ENCODE measurements at places on chromosomes 4 and X.
A peak's percentile ranks its signal among the peaks of the same experiment; 100 is the strongest.

GRCh38 chr4:154741922-154742850 lies 1.6 kb upstream of the LRAT start:
- peak; percentile 69 for DNase-seq

DNA sequence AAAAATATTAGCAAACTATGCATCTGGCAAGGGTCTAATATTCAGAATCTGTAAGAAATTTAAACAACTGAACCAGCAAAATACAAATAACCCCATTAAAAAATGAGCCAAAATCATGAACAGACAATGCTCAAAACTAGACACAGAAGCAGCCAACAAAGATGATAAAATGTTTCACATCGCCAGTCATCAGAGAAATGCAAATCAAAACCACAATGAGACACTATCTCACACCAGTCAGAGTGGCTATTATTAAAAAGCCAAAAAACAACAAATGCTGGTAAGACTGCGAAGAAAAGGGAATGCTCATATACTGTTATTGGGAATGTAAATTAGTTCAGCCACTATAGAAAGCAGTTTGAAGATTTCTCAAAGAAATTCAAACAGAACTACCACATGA lies 201.3 kb upstream of the CPEB2 start:
- no peak for DNase-seq

GRCh38 chr4:71222661-71223060 lies 116.2 kb upstream of the SLC4A4 start:
- no peak for DNase-seq

GRCh38 chr4:2652415-2653160 lies 103.5 kb downstream of the TNIP2 start:
- DNase-seq, result no peak

DNA sequence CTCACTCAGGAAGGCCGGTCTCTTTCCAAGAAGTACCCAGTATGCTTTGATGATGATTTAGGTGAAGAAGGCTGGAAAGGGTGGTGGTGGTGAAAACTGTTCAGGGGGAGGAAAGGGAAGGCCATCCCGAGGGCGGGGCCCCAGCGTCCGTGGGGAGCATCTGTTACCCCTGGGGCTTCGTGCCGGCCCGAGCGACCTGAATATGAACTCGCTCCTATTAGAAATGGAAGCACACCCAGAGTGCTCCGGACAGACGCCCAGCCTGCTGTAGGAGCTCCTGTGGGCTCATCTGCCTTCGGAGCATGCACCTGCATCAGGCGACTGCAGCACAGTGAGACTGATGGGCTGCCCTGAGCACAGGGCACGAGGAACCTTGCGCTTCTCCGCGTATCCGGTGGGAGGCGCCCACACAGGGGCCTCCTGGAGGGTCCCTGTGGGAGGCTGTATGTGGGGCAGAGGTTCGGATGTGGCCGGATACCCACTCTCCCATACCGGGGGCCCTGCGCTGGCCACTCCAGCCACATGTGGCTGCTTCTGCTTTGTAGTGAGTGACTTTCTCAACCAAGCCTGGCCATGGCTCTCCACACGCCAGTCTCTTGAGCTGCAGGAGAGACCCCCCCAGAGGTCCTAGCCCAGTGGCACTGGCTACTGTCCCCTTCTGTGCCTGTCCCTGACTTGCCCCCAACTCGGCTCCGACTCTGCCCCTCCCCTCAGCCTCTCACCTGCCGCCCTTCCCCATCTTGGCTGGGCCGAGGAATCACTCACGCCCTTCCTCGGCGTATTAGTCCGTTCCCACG lies 36.7 kb downstream of the FGFRL1 start:
- no peak for DNase-seq

DNA sequence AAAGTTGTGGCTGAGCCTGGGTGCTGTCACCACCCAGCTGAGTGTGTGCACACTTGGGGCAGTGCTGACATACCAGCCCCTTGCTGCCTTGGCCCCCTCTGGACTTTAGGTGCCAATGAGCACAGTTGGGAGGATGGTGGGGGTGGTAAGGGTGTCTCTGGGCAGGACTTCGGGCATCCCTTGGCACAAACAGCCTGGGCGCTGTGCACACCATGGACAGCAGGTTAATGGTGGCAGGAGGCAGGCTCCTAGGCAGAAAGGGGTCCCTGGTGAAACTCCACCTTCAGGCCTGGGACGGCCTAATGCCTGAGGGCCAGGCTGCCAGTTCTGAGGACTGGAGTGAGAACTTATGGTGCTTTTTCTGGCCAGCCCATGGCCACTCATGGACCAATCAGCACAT lies 32.4 kb upstream of the TEX13C start:
- DNase-seq, result no peak

GRCh38 chr4:73193155-73193554 lies 65.4 kb downstream of the ANKRD17 start:
- DNase-seq, result no peak

DNA sequence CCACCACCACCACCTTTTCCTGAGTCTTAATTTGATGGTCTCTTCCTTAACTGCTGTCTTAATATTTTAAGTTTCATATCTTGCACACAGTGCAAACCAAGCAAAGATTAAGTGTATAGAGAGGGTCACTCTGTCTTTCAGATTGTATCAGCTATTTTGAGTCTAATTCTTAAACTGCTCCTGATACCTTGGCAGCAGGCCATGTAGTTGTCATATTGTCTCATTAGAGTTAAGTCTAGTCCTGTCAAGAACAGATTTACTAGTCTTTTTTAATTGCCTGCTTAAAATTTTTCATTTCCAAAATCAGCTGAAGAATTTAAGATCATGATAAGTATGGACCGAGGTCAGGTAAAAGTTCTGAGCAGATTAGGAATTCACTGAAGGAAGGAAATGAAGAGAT lies 51.5 kb downstream of the FHIP1A start:
- no peak for DNase-seq

DNA sequence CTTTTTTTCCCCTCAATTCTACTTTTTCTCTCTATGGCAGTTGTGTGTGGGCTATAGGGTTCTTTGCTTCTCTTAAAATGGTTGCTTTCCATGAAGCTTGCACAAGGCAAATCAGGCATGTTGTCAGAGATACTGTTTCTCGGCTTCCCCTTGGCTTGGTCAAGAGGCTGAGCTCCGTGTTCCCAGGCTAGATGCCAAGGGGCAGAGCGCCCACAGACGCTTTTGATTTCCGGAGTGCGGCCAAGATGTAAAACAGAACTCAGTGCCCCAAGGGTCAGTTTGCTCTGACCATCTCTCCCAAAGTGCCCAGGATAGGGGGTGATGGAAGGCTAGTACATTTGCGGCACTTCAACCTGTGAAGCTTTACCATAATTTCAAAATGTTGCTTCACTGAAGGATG lies 64.2 kb upstream of the DIPK2B start:
- DNase-seq, result no peak

DNA sequence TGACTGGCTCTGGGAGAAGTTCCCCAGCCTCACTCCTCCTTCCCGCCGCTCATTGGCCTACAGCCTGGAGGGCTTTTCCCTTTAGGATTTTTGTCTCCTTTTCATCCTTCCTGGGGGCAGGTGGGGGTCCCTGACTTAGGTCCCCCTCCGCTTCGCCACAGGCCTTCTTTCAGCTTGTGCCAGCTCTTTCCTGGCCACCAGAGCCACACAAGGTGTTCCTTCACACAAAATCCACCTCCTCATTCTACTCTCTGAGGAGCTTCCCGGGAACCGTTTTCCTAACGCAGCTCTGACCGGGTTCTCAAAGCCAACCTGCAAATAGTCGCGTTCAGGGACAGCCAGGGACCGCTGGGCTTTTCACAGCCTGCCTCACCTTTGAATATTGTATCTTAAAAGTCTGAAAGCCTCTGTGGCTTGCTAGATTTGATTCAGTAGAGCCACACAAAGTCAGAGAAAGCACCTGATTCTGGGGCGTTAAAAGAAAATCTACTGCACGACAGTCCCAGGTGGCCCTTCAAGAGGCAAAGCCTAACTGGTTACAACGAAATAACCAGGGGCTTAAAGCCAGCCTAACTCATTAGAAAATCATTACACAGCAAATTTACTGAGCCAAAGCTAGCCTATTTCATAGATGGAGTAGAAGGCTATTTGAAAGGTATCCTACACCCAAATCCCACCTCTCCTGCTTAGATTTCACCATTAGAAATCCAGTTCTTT lies 731 bp upstream of the GPC3 start:
- DNase-seq, result no peak

GRCh38 chr4:97152149-97152548 lies 991.1 kb downstream of the STPG2 start:
- DNase-seq, result no peak

- DNase-seq, result no peak
These were observed 10.5 kb downstream of the TLR1 start for GRCh38 chr4:38794051-38794450.

- no peak for DNase-seq
These were observed 15.4 kb downstream of the CXCL2 start for GRCh38 chr4:74083546-74083945.

GRCh38 chr4:1556541-1557220 lies 127.4 kb downstream of the FAM53A start:
- DNase-seq, result no peak

GRCh38 chrX:72492499-72492898 lies 80.1 kb downstream of the HDAC8 start:
- DNase-seq, result no peak

DNA sequence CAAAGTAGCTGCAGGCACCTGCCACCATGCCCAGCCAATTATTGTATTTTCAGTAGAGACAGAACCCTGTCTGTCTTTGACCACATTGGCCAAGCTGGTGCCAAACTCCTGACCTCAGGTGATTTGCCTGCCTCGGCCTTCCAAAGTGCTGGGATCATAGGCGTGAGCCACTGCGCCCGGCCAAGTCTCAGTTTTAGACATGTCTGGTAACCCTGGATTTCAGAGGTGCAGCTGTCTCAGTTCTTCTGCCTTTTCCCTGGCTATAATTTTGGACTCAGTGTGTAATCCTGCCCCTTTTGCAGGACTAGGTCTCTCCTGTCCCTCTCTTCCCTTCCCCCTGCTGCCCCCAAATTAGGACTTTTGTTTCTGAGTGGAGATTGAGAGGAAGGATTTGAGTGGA lies 46.6 kb downstream of the FAM193A start:
- DNase-seq, result no peak

- DNase-seq, result no peak
These were observed 94.5 kb upstream of the IL15 start for GRCh38 chr4:141541851-141542250.

GRCh38 chr4:16684097-16684496 lies 214.3 kb downstream of the LDB2 start:
- DNase-seq, result no peak

GRCh38 chr4:81808011-81808672 lies 336.4 kb upstream of the RASGEF1B start:
- DNase-seq, result no peak

- DNase-seq, result no peak
These were observed 60.0 kb downstream of the FHIP1A start for GRCh38 chr4:151468715-151469696.

DNA sequence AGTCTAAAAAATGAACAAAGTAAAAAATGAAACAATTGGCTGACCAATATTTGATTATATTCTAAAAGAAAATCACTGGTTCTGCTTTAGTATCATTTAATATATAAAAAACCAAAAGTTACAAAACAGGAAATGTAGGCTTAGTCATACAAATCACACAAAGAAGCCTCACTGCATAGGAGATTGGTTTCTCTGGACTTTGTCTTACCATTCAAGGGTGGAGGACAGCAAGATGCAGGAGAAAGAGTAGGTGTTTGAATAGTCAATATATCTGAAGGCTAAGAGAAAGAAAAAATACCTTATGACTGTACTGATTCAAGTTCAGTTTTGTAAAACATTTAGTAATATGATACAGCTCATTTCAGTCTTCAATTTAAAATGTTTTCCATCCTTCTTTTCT lies 28.6 kb upstream of the TAF9B start:
- DNase-seq, result no peak

DNA sequence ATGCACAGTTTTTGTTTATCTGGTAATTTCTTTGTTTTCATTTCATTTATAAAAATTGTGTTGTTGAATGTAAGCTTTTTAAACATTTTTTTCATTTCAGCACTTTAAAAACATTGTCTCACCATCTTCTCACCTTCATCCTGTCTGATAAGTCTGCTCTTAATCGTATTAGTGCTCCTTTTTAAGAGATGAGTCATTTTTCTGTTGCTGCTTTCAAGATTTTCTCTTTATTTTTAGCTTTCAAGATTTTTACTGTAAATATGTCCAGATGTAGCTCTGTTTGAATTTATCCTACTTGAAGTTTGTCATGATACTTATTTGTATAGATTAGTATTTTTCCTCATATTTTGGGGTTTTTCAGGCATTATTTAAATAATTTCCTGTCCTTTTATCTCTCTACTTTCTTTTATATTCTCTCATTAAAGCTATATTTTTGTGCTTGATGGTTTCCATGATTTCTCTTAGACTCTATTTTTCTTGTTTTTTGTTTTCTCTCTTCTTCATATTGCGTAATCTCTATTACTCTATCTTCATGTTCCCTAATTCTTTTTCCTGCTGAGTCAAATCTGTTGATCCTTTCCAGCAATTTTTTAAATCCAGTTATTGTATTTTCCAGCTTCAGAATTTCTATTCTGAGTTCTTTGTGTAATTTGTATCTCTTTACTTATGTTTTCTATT lies 1400.4 kb upstream of the PCDH7 start:
- no peak for DNase-seq

DNA sequence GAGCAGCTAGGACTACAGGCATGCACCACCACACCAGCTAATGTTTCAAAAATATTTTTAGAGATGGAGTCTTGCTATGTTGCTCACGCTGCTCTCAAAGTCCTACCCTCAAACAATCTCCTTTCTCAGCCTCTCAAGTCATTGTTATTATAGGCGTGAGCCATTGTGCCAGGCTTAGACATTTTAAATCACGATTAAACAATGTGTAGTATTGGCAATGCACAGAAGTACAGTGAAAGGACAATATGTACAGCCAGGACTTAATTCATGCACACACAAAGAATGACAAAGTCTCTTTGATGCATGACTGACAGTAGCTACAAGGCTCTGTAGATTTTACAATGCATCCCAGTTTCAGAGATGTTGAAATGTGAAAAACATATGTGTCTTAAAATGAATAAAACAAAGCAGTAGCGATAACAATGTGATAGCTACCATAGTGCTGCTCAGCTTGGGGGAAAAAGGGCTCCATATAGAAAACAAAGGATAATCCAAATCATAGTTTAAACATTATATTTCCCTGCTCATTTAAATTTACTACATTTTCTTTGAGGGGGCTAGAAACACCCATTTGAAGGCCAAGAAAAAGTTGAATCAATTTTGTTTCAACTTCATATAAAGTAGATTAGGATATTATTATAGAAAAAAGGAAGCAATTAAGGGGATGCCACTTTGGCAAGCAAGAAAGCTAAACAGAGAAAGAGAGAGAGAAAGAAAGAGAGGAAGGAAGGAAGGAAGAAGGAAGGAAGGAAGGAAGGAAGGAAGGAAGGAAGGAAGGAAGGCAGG lies 272.4 kb upstream of the SMIM31 start:
- no peak for DNase-seq

GRCh38 chr4:179624768-179625181 lies 2182.5 kb upstream of the AGA start:
- DNase-seq, result no peak

DNA sequence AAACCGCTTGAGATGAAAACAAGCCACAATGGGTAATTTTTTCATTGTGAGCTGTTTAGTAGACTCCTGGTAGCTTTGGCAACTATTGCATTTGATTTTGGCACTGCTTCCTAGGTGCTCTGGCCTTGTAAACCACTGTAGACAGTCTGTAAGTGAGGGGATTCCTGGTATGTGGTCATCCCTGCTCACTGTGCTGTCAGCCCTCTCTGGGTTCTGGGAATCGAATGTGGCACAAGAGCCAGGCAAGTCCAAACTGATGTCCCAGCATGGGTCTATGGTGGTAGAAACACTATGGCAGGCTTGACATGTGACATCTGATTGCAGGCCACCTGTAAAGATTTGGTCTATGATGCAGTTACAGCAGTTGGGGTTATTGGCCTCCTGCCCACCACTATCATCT lies 2.5 kb downstream of the USP51 start:
- DNase-seq, result no peak

GRCh38 chr4:182922501-182923284 lies 5.5 kb upstream of the DCTD start:
- no peak for DNase-seq
